Vagina (tissue), 2 donors: ENCODE measurements at places on chromosomes 6 and 20. TPM values are rescaled to one million over a fixed set of nuclear protein-coding genes. Genes with fewer than 3 reads are reported as not detected.

Gene TPD52L1
- total RNA-seq, result 85.0 TPM

Gene VIP
- total RNA-seq, result 68.0 TPM

Gene PRDM13
- total RNA-seq, result not detected

Gene COL21A1
- 16.7 TPM for total RNA-seq

Gene MYL9
- total RNA-seq, result 246 TPM

Gene PSMB9
- total RNA-seq, result 19.6 TPM

Gene HLA-DQA1
- 7.4 TPM for total RNA-seq

Gene JAG1
- 185 TPM for total RNA-seq

Gene GPR6
- total RNA-seq, result not detected

DNA sequence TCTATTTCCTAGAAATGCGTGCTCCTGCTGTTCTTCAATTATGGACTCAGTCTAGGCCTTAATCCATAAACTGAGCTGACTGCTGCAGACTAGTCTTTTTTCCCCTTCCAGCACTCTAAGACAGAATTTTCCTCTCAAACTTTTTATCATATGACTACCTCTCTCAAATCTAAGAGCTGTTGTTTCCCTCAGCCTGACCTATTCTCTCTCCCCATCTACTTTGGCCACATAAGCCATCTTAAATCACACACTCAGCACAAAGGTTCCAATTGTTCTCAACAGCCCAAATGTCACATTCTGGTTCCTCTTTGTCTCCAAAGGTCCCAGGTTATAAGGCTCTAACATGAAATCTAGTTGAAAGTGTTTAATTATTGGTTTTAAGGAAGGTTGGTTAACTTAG, 85.2 kb downstream of the PRSS35 start:
- DNase-seq, result no peak

- DNase-seq, result no peak
Measured at GRCh38 chr6:51929934-51930574, 157.4 kb downstream of the PKHD1 start.

DNA sequence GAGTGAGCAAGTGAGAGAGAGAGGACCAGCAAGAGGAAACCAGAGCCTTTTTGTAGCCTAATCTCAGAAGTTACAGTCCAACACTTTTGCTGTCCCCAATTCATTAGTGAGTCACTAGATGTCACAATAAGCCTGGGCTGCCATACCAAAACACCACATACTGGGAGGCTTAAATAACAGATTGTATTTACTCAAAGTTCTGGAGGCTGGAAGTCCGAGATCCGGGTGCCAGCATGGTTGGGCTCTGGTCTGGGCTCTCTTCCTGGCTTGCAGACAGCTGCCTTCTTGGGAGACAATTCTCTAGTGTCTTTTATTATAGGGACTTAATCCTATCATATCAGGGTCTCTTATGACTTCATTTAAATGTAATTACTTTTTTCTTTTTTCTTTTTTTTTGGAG, 50.7 kb upstream of the FERMT1 start:
- no peak for DNase-seq

DNA sequence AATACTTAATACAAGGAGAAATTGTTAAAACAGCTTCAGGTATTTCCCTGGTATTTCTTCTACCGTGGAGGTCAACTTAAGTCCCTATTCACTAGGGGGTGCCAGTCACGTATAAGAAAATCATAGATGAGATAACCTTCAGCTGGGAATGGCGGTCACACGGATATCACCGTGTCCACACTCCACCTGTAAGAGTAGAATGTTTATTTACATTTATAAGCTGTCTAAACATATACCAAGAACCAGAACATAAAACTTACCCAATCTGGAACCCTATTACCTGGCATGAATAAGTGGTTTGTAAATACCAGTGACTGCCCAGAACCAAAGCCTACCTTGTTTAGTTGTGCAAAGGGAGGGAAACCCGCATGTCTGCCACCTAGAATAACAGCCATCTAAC, 1.9 kb upstream of the ELOVL4 start:
- no peak for DNase-seq

DNA sequence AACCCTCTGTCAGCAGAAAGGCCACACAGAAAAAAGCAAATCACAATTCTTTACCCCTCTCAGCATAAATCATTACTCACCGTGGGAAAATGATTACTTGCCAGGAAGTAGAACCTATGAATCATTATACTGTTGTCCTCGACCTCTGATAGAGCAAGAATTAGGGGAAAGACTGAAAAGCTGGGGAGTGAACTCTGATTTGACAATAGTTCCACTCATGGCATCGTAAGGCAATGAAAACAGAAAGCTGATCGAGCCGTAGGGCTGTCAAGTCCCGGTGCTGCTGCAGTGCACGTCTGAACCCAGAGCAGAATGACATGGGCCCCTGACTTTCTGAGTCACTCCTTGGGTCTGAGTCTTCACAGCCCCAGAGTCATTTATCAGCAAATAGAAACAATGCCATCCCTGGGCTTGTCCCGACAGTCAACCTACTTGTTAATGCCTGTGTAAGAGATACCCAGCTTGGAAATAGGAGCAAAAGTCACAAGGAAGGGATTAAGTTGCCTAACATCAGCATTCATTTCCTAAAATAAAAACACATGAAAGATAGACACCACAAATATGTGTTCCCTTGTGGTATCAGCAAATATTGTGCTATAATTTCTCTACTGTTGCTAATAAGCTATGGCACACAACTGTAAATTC, 224.8 kb upstream of the MARCKS start:
- DNase-seq, result peak; percentile 89

- no peak for DNase-seq
Measured at GRCh38 chr6:28969129-28969528, 36.0 kb downstream of the ZNF311 start.

DNA sequence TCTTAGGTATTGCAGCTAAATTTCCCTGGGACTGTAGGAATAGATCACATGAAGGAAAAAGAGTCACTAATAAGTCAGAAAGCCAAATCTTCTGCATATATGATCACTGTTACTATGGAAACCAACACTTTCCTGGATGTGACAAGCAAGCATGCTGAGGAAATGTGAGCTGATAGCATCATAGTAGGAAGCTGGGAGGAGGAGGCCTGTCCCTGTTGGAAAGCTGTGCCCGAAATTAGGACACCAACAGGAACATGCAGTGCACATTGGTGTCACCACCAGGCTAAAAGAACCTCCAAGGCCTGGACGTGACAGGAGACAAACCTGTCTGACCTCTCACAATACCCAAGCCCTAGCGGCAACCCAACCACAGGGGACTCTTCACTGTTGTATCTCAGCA, 181.9 kb upstream of the PCSK2 start:
- DNase-seq, result no peak

- no peak for DNase-seq
Measured at GRCh38 chr6:36727505-36728021, 29.9 kb downstream of the RAB44 start.

GRCh38 chr20:40913224-40914185, 115.1 kb upstream of the TOP1 start:
- no peak for DNase-seq

- DNase-seq, result no peak
Measured at GRCh38 chr6:140849456-140849855, 1283.3 kb upstream of the GJE1 start.

GRCh38 chr20:8246153-8246552, 114.1 kb downstream of the PLCB1 start:
- DNase-seq, result no peak
